Stimulated activated CD8-positive, alpha-beta memory T cell treated with anti-CD3 and anti-CD28 coated beads, Interleukin-12 subunit alpha, Interleukin-12 subunit beta, amount 100 ng/mL, for 1 hour (primary cell): ENCODE measurements at places on chromosomes 6 and 20.

- DNase-seq = no peak
These were observed 22.5 kb upstream of the TAGAP start for GRCh38 chr6:159067334-159067733.

- no peak for DNase-seq
These were observed 9.0 kb upstream of the PRDM1 start for GRCh38 chr6:106077170-106077569.

GRCh38 chr6:125913864-125914351, 42.7 kb upstream of the HINT3 start:
- DNase-seq = no peak

GRCh38 chr6:133705066-133705465, 183.8 kb upstream of the TCF21 start:
- DNase-seq = no peak

GRCh38 chr20:44020406-44021148, 105.9 kb downstream of the TOX2 start:
- no peak for DNase-seq

DNA sequence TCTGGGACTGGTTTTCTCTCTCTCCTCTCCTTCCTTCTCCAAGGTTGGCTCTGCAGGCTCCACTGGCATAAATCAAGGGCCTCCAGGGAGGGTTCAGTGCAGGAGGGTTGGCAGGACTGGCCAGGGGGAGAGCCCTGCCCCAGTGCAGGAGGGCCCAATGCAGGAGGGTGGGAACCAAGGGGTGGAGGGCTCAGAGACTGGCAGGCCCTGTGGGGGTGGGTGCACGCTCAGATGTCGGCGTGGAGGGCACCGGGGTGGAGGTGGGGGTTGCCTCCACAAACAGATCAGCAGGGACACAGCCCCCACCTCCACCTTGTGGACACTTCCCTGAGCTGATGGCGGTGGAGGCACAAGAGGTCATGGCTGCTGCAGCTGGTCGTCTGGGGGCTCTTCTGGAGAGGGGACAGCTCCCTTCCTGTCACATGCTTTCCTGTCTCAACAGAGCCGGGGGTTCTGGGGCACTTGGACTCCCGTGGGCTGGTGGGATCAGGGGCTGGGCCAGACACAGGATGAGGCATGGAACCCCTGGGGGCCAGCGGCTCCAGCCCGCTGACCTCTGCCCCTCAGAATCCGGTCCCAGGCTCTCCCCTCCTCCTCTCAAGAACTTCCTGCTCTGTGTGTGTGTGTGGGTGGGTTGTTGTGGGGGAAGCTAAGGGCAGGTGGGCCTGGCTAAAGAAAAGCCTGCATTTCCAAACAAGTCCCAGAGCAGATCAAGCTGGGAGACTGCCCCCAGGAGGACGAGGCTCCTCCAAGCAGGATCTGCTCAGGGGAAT, 2.7 kb upstream of the ABHD16B start:
- DNase-seq = no peak
